Activated naive CD8-positive, alpha-beta T cell treated with anti-CD3 and anti-CD28 coated beads for 36 hours (primary cell): ENCODE measurements at places on chromosomes 5 and 9. TPM values are rescaled to one million over a fixed set of nuclear protein-coding genes. Genes with fewer than 3 reads are reported as not detected.

DNA sequence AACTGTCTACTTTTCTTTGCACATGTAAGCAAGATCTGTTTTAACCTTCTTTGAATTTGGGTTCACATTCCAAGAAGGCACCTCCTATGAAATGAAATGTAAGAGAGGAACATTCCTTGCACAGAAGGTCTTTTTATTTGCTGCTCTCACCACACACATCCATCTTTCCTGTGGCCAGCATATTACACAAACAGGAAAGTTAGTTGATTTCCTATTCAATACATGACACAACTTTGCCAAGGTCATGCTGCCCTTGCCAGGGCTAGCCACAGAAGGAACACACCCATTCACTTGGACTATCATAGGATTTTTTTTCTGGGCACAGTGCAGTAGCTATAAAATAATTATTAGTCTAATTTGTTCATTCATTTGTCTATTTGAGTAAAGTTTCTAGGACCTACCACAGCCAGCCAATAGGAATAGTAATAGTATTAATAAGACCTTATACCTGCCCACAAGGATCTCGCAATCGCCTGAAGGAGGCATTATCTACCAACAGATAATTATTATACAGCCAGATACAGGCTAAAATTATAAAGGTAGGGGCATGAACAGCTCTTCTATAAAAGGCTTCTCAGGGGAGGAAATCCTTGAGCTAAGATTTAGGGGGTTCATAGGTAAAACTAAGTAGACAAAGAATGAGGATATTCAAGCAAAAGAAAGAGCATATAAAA lies 78.1 kb upstream of the NREP start:
- no peaks in the 10 kb centered on the region for H3K4me1 ChIP-seq
- H3K4me3 ChIP-seq: no peak overlapping the region
- no peak overlapping the region for H3K27ac ChIP-seq
- H3K36me3 ChIP-seq: no peaks in the 10 kb centered on the region
- DNase-seq: no peak

CDH9 gene
- total RNA-seq: not detected

- no peaks in the 10 kb centered on the region for H3K27me3 ChIP-seq
- DNase-seq: no peak
- H3K4me3 ChIP-seq: no peak overlapping the region
- H3K27ac ChIP-seq: no peak overlapping the region
- H3K4me1 ChIP-seq: no peaks in the 10 kb centered on the region
- H3K36me3 ChIP-seq: no peaks in the 10 kb centered on the region
Observed at GRCh38 chr9:10253341-10253740, 359.5 kb downstream of the PTPRD start.

DNA sequence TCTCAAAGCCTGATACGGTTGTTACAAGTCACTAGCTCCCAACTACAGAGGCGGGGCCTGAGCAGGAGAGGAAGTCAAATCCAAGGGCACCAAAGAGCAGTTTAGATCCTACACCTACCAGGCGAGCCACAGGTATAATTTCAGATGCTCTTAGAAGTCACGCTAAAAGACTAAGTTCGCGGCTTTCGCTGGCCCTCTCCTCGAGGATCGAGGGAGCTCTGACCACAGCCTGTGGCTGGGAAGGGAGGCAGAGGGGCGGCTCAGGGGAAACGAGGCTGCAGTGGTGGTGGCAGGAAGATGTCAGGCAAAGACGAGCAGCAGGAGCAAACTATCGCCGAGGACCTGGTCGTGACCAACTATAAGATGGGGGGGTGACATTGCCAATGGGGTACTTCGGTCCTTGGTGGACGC lies 48.6 kb downstream of the SEMA4D start:
- no peak for DNase-seq
- H3K36me3 ChIP-seq: peaks cover 74% of the 10 kb centered on the region
- H3K4me3 ChIP-seq: peak overlapping the region; percentile 68
- peak overlapping the region; percentile 94 for H3K27ac ChIP-seq
- no peaks in the 10 kb centered on the region for H3K27me3 ChIP-seq

DNA sequence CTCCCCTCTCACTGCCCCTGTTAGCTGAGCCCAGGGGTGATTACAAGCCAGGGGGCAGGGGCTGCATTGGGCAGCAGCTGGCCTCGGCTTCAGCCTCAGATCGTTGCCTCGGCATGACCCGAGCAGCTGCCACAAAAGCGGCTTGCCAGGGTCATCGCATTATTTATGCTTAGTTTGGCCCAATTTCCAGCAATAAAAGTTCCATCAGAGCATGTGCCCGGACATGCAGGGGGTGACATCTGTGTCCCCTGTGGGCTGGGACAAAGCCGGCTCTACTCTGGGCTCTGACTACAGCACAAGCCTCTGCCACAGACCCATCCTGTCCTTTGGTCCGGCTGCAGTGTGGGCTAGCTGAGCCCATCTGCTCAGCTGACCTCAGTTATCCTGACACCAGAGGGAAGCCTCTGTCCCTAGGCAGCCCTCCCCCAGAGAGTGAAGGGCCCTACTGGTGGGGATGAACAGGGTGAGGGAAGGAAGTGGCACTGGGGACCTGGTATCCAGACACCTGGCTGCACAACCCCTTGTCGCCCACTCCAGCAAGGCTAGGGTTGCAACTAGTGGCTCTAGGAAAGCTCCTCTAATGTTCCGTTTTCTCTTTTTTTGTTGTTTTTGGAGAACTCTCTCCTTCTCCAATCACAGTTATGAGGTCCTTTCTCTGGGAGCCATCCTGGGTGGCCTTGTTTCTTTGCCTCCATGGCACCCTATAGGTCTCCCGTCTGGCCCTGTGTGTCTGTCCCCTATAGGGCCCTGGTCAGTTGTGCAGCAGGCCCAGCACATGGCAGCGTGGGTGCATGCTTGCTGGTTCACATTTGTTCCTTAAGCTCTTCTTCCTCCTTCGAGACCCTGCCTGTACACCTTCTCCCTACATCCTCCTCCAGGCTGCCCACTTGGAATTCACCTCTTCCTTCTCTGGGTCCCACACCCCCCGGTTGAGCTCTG lies 13.3 kb upstream of the GADD45G start:
- H3K27ac ChIP-seq: no peak overlapping the region
- no peak for DNase-seq
- no peaks in the 10 kb centered on the region for H3K36me3 ChIP-seq
- H3K4me1 ChIP-seq: peaks cover 2% of the 10 kb centered on the region
- no peak overlapping the region for H3K4me3 ChIP-seq
- H3K27me3 ChIP-seq: peaks cover 7% of the 10 kb centered on the region

DNA sequence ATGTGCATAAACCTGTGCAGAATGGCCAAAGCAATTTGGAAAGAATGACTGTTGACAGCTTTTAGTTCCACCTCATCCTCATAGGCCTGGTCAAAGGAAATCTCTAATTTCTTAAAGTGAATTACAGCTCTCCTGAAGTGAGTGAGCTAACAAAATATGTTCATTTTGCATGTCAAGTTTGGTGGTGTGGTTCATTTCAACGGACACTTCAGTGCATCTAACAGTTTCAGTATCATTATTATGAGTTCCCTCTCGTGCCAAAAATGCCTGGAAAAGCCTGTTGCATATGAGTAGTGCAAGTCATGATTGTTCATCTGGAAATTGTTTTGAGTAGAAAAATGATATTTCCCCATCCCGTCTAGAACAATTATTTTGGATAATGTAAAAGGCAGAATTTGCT lies 53.2 kb upstream of the HMHB1 start:
- DNase-seq: no peak
- H3K27me3 ChIP-seq: no peaks in the 10 kb centered on the region

- no peak overlapping the region for H3K4me3 ChIP-seq
- H3K27me3 ChIP-seq: peaks cover 4% of the 10 kb centered on the region
- no peak overlapping the region for H3K27ac ChIP-seq
- no peaks in the 10 kb centered on the region for H3K4me1 ChIP-seq
- DNase-seq: no peak
Observed at GRCh38 chr5:137580030-137580429, 80.9 kb upstream of the SPOCK1 start.
